ENCODE measurements at places on chromosomes 5 and 9.

DNA sequence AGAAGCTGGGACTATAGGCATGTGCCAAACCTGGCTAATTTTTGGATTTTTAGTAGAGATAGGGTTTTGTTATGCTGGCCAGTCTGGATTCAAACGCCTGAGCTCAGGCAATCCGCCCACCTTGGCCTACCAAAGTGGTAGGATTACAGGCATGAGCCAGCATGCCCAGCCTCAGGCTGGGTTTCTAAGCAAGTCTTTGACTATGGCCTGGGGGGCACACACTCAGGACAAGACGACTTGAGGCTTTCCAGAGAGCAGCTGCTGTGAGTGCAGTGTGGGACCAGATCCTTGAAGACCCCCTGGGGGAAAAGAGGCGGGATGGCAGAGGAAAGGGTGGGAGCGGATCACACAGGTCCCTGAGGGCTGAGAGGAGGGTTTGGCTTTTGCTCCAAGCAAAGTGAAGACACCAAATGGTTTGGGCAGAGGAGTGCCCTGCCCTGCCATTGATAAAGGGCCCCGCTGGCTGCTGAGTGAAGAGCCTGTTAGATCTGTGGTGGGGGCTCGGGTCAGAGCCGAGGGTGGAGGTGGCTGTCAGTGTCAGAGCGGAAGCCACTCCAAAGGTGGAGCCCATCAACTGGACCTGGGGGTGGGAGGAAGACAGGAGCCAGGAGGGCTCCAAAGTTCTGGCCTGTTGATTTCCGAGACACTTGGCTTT is 46.8 kb upstream of the FUBP3 start:
- peak; percentile 59 for DNase-seq

- DNase-seq = no peak
These were observed 117.1 kb upstream of the CCL21 start for GRCh38 chr9:34826999-34827538.

DNA sequence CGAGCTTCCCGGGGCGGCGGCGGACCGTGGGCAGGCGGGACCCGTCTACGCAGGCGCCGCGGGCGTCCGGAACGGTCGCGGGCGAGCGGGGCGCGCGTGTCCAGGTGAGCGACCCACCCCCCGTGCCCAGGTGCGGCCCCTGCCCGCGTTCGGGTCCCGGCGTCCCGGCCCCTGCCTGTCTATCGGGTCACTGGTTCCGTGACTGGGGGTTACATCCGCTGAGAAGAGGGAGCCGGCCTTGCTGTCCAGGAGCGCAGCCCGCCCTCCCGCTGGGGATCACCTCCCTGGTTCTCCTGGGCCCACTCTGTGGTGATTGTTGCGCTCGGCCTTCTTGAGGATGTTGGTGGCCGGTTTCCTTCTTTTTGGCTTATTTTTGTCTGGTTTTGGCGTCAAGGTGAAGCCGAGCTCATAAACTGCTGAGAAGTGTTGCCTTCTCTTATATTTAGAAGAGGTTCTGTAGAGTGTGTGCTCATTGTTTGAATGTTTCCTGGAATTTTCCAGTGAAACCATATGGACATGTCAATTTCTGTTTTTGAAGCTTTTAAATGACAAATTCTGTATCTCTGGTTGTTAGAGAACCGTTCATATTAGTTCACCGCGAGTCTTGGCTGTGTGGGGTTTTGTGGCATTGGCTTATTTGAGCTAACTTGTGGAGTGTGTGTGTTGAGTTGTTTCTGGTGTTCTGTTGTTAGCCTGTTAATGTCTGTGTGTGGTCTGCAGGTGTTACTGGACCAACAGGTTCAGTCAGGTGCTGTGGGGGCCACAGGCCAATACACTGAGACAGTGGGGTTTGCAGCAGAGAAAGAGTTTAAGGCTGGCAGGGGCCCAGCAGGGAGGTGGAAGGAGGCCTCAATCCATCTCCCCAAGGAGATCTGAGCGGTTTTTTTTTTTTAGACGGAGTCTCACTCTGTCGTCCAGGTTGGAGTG is 621 bp downstream of the CEP72 start:
- peak; percentile 71 for DNase-seq

DNA sequence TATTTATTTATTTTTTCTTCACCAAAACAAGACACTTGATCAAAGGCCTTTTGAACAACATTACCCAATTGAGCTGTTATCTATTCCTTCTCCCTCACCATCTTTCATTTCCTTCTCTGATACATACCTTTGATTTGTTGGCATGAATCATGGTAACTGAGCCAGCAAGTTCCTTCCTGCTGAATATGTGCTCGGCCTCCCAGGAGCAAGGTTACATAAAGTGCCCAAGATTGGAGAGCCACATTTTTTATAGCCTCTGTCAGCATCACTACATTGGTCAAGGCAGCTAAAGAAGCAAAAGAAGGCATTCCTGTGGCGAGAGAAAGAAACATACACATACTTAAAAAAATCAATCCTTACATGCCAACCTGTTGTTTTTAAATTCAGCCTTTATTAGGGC is 369.6 kb downstream of the CYLC2 start:
- DNase-seq = no peak

GRCh38 chr5:147578228-147579024 is 68.6 kb upstream of the DPYSL3 start:
- DNase-seq = peak; percentile 79

- no peak for DNase-seq
These were observed 66.3 kb downstream of the MAT2B start for GRCh38 chr5:163571744-163572143.

- no peak for DNase-seq
These were observed 8.8 kb downstream of the GARNL3 start for GRCh38 chr9:127273326-127273725.

GRCh38 chr9:69470186-69470977 is 145.4 kb downstream of the ENTREP1 start:
- DNase-seq = no peak

GRCh38 chr5:151060742-151061141 is 20.1 kb downstream of the TNIP1 start:
- DNase-seq = no peak

GRCh38 chr9:26439061-26439624 is 453.5 kb downstream of the CAAP1 start:
- DNase-seq = peak; percentile 24

- peak; percentile 42 for DNase-seq
These were observed 1.0 kb upstream of the UBTD2 start for GRCh38 chr5:172284611-172284980.

DNA sequence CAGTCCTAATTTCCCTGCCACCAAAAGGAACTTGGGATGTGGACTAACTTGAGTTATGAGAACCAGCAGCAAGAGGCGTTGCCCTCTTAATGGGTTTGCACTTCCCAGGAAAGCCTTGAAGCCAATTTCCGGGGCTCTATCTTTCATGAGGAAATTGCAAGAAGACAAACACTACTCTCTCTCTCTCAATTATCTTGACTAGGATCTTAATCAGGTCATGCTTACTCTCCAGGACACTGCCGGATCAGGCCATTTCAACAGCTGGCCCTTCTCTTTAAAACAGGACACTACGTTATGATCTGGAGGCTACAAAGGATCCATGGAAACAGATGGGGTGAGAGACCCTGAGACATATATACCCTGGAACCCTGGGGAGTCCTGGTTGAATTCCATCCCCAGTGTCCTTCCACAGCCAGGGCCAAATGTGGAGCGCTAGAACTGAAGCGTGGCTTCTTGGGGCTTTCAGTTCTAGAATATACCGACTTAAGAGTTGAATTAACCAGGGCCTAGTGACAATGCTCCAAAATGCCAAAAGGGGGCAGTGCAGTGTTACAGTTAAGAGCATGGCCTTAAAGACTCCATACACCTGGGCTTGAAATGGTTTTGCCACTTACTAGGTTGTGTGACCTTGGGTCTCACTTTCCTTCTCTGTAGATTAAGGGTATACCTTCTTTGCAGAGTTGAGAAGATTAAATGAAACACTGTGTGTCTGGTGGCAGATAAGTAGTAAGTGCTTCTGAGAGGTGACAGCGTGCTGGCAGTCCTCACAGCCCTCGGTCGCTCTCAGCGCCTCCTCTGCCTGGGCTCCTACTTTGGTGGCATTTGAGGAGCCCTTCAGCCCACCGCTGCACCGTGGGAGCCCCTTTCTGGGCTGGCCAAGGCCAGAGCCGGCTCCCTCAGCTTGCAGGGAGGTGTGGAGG is 21.1 kb downstream of the FAM219A start:
- DNase-seq = peak; percentile 89

GRCh38 chr9:92275541-92275940 is 18.0 kb downstream of the IARS1 start:
- no peak for DNase-seq

- no peak for DNase-seq
These were observed 33.7 kb downstream of the NCS1 start for GRCh38 chr9:130205912-130206311.

GRCh38 chr9:93071464-93071863 is 13.0 kb downstream of the SUSD3 start:
- peak; percentile 37 for DNase-seq

DNA sequence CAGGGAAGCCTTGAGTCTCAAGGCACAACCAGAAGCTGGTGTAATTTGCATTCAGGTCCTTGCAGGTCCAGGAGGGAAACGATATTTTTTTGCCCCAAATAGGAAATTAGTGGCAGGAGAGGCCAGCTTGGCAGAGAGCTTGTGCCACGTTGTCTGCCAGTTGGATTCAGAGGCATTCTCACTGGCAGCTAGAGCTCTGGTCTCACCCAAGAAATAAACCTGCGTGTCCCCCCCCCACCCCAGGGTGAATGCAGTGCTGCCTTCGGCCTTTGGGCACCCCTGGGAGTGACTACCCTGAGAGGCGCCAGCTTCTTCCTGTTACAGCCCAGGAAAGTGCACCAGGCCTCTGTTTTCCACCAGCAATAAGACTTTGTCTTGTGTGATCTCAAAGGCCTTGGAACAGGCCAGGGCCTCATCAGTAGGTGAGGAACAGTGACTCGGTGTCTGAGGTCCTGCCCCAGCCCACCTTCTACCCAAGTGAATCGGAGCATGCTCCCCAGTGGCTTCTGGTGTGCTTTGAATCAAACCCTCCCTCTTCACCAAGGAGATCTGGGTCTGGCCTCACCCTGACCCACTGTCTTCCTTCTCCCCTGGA is 68.4 kb downstream of the HSPA4 start:
- DNase-seq = no peak

DNA sequence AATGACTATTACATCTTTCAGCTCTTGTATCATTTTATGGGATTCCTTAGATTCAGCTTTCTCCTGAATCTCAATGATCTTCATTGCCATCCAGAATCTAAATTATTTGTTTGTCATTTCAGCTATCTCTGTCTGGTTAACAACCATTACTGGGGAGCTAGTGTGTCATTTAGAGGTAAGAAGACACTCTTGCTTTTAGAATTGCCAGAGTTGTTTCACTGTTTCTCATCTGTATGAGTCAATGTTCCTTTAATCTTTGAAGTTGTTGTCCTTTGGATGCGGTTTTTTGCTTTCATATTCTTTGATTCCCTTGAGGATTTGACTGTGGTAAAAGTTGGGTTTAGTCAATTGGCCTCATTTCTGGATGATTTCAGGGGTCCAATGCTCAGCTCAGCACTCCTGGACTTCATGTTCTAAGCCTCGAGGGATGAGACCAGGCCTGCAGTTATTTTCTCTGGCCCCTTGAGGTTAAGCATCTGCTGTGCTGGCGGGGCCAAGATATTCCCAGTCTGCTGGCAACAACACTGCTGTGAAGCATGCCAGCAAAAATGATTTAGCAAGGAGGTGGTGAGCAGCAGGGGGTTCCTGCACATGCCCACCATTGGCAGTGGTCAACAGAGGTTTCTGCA is 102.4 kb upstream of the PCSK5 start:
- DNase-seq = no peak

GRCh38 chr5:37554938-37555337 is 175.8 kb downstream of the WDR70 start:
- peak; percentile 16 for DNase-seq

DNA sequence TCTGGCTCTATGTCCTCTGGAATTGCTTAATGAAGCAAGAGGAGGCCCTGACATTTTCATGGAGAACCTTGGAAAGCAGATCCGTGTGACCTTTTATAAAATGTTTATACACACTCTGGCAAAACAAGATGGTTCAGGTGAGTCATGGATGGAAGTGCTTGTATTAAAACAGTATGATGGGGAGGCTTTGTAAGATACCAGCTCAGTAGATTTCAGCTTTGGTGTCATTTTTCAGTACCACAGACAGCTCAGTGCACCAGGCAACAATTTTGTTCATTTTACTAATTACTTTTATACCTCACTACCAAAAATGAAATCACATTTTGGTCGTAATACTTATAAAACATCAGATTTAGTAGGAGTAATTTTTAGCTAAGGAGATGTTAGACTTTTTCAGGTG is 5.2 kb downstream of the KCNN2 start:
- DNase-seq = no peak

- no peak for DNase-seq
These were observed 75.3 kb downstream of the SLC1A3 start for GRCh38 chr5:36681711-36682110.

GRCh38 chr9:97307091-97307490 is 368 bp upstream of the CCDC180 start:
- DNase-seq = peak; percentile 87

DNA sequence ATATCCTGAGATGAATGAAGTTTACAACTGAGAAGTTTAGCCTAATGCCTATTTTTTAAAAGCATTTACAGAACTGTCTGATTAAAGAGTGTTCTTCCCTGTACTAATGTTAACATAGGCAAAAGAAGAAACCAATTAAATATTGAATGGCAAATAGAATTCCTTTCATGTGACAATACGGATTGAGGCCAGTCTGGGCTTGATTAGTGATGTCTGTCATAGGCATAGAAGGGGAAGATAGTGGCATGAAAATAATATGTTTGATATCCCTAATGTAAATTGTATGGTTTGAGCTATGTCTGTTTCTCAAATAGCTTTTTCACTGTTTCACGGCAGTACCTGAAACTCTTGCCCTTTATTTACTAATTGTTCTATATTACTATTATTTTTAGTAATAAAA is 443.1 kb upstream of the CLINT1 start:
- DNase-seq = no peak

- no peak for DNase-seq
These were observed 256.0 kb downstream of the FBXL17 start for GRCh38 chr5:108125771-108126511.

GRCh38 chr5:22431406-22431805 is 421.7 kb downstream of the CDH12 start:
- peak; percentile 43 for DNase-seq

DNA sequence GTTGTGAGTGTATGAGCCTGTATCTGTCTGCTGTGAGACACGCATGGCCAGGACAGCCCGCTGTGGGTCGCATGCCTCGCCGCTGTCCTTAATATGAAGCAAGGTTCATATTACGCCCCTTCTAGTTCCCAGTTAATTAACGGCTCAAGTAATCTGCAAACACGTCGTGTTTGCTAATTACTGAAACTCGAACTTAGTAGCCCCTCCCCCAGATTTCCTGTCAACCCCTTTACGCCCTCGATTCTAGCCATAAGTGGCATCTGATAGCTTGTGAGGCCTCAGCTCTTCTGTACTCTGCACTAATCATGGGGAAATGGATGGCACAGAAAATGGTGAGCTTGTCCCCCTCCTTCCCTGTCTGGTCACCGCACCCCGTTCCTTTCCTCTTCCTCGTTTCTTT is 116.9 kb upstream of the OTULINL start:
- peak; percentile 96 for DNase-seq

DNA sequence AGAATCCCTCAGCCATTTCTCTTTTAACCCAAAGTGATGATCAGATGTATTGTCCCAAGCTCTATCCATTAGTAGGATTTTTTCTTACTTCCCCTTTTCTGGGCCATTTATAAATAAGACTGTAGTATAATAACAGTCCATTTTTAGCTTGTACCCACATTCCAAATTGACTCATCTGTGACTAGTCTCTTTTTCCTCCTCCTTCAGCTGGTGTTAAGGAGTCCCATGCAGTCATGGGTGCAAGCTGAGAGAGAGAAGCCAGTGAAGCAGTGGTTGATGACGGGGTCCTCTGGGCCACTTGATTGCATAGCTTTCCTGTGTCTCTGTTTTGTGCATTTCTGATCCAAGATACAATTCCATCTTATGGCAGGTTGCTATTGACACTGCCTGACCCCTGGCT is 476.0 kb upstream of the CD180 start:
- no peak for DNase-seq

GRCh38 chr5:175092691-175093090 is 351.3 kb downstream of the DRD1 start:
- DNase-seq = peak; percentile 14

Measured in NCI-H69 (cell line).